ENCODE measurements at places on chromosomes 7 and 10.

GRCh38 chr7:28405662-28406061 is 6.7 kb upstream of the CREB5 start:
- no peak for DNase-seq

DNA sequence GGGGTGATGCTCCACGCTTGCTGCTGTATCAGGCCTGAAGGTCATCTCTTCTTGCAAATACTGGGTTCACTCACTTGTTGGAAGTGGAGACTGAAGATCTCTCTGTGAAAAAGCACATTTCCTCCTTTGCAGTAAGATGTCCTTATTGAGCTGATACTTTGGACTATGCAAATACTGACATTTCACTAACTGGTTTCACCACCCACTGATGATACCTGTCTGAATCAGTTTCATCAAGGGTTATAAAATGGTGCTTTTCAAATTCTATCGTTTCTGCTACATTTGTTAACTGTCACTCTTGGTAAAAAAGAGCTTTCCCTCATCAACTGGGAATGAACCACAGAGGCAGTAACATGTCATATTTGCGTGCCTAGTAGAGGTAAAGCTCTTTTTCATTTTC is 35.5 kb downstream of the RAB19 start:
- no peak for DNase-seq

GRCh38 chr10:20059084-20059835 is 243.0 kb downstream of the PLXDC2 start:
- DNase-seq = no peak

DNA sequence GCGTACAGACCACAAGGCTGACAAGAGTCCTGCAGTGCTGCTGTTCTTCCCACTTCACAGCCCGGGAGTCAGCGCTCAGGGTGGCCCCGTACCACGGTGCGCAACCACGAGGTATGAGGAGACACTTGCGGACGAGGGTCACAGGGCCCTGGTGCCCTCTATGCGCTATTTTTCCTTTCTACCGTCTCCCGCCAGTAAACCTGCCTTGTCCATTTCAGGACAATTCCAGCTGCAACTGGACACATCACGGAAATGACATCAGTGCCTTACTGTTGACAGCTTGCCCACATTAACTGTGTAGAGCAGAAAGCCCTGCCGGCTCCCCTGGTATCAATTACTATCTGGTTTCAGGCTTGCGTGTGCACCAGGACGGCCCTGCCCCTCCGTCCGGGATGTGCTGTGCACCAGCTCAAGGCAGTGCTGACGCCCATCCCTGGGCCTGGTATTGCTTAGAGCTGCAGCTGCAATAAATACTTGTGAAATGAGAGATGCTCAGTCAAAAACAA is 65.1 kb downstream of the ZRANB1 start:
- DNase-seq = no peak

DNA sequence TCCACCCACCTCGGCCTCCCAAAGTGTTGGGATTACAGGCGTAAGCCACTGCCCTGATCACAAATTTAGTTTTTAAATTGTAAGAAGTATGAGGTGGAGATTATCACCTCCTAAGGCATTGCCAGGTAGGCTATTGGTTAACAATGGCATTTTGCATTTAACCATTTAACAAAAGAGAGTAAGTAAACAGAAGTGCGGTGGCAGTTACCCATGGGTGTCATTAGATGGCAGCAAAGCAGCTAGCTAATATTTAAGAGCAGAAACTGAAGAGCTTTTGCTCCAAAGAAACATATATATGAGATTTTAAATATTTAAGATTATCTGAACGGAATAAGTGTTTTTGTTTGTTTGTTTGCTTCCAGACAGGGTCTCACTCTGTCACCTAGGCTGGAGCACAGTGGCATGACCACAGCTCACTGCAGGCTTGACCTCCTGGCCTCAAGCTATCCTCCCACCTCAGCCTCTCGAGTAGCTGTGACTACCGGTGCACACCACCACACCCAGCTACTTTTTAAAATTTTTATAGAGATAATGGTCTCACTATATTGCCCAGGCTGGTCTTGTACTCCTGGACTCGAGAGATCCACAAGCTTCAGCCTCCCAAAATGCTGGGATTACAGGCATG is 325.5 kb upstream of the C7orf33 start:
- no peak for DNase-seq

DNA sequence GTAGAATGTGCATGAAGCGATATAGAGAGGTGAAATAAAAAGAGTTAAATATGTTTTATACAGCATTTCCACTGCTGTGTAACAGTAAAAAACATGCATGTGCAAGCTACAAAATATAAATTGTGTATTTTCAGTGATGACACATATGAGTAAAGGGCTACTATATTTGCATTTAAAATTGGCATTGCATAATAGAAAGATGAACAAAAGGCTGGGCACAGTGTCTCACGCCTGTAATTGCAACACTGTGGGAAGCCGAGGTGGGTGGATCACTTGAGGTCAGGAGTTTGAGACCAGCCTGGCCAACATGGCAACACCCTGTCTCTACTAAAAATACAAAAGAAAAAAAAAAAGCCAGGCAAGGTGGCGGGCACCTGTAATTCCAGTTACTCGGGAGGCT is 79.8 kb upstream of the CCDC71L start:
- DNase-seq = no peak

DNA sequence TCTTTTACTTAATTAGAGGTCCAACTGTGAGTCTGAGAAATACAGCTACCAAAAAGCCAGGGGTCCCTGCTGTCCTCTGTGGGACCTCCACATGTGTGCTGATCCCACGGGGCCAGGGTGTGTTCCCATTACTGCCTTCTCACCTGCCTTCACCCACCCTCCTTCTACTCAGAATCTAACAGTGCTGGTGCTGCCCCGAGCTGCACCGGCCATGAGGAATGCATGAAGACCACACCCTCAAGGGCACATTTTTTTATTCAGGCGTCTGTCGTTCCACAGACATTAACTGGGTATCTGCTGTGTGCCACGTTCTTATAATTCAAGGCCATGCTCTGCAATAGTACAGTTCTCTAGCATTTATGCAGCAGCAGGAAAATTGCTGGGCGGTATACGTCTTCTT is 188.5 kb upstream of the PFKP start:
- DNase-seq = no peak

GRCh38 chr7:1886361-1887064 is 216.4 kb downstream of the ELFN1 start:
- no peak for DNase-seq

DNA sequence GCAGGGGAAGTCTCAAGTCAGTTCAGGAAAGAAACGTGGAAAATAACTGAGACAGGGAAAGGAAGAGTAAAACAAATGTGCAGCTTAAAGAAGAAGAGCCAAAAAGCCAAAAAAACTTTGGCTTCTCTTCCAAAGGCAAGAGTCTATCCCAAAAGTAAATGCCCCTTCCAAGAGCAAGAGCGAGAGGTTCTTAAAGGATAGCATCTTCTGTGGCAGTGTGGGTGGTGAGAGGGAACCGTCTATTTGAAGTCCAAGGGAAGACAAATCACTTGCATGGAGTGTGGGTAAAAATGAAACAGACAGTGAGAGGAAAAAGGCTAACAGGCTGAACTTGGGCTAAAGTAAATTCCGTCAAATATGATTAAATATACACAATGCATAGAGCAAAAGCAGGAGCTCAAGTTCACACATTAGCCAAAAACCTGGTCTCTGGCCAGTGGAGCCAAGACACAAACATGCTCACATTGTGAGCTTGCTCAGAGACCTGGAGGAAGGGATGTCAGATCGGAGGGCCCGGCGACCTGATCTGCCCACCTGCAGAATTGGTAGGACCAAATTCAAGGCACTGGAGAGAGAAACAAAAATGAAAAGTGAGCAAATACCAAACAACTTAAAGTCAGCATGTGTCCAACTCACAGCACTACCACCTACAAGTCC is 87.0 kb downstream of the PIK3CG start:
- DNase-seq = no peak

GRCh38 chr10:22086730-22087401 is 83.3 kb upstream of the DNAJC1 start:
- DNase-seq = no peak

- no peak for DNase-seq
Measured at GRCh38 chr10:11875494-11876281, 52.5 kb downstream of the PROSER2 start.

GRCh38 chr7:15463801-15464666 is 97.8 kb downstream of the AGMO start:
- DNase-seq = no peak

- DNase-seq = no peak
Measured at GRCh38 chr7:84812021-84812420, 374.8 kb downstream of the SEMA3D start.

DNA sequence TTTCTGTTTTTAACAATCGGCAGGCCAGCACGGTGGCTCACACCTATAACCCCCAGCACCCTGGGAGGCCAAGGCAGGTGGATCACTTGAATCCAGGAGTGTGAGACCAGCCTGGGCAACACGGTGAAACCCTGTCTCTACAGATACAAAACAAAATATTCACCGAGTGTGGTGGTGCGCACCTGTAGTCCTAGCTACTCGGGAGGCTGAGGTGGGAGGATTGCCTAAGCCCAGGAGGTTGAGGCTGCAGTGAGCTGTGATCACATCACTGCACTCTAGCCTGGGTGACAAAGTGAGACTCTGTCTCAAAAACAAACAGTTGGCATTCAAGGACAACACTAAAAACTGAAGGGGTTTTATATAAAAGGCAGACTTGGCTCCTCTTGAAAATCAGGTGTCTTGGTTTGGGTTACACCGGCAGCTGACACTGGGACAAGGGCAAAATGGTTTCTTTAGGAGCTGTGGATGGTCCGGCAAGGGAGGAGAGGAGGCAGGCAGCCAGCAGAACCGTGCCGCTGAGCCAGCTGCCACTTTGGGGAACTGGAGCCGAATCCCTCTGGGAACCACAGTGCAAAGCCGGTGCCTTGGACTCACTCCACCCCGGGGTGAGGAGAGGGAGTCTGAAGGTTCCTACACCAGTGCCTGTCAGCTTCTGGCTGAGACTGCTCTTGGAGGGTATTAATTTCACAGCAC is 52.6 kb downstream of the CHST3 start:
- no peak for DNase-seq

DNA sequence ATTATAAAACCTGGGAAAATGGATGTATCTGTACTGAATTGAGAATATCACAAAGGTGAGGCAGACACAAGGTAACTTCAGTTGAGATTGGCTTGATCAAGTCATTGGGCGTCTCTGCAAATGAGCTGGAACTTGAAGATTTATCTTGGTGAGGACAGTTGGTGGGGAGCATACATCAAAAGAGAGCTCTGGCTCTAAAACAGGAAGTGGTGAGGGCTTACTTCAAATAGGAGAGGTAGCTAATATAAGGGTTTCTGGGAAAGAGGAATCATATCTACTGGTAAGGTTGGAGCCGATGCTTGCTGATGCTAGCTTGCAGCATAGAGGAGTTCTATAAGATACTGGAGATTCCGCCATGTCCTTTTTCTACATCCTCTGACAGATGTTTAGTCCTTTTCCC is 39.9 kb upstream of the FGL2 start:
- no peak for DNase-seq

GRCh38 chr7:80028717-80029116 is 105.9 kb upstream of the GNAI1 start:
- no peak for DNase-seq

GRCh38 chr7:135366843-135367508 is 133.3 kb downstream of the STRA8 start:
- no peak for DNase-seq

DNA sequence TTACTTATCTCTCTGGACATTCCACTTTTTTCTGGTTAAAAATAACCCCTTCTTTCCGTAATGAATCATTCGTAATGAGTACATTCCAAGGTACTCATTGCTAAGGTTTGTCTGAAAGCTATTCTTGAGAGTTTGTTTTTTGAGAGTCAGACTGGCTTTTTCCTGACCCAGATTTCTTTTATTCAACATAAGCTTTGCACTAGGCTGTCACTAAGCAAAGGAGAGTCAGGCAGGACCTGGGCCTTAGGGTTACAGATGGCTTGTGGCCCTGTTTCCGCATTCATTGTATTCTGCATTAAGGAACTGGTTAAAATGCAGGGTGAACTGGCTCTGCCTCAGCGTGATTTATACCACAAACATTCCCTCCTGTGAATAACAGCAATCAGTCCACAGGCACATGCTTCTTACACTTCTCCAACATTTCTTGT is 84.1 kb downstream of the POM121L12 start:
- DNase-seq = no peak

GRCh38 chr7:130733931-130734814 is at the start of gene KLF14:
TSS of gene KLF14 (minus strand) at chr7:130734207. CDS start at chr7:130734033, 174 bp downstream.
- DNase-seq = peak; percentile 24

GRCh38 chr10:101293007-101293723 is 60.8 kb upstream of the BTRC start:
- no peak for DNase-seq

GRCh38 chr10:32051926-32052325 is 4.3 kb downstream of the KIF5B start:
- DNase-seq = no peak

Data from stimulated activated CD4-positive, alpha-beta T cell treated with anti-CD3 and anti-CD28 coated beads, Interleukin-1b, Interleukin-23, amount 100 ng/mL, for 1 hour (primary cell).